ENCODE measurements at places on chromosomes 7 and 10.

DNA sequence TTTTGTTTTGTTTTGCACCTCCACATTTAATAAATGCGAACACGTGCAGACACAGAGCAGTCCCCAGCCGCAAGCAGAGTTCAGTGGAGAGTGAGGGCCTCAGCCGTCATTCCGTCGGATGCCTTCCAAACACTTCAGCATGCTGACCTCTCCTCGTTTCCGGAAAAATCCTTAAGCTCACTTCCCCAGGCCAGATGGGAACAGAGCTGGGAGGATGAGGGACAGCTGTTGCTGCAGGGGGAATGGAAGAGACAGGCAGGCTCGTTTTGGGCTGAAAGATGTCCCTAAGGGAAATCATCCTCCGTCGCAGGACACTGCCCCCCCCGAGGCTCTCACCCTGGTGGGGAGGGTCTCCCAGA, 17.2 kb upstream of the FGFR2 start:
- DNase-seq: no peak

DNA sequence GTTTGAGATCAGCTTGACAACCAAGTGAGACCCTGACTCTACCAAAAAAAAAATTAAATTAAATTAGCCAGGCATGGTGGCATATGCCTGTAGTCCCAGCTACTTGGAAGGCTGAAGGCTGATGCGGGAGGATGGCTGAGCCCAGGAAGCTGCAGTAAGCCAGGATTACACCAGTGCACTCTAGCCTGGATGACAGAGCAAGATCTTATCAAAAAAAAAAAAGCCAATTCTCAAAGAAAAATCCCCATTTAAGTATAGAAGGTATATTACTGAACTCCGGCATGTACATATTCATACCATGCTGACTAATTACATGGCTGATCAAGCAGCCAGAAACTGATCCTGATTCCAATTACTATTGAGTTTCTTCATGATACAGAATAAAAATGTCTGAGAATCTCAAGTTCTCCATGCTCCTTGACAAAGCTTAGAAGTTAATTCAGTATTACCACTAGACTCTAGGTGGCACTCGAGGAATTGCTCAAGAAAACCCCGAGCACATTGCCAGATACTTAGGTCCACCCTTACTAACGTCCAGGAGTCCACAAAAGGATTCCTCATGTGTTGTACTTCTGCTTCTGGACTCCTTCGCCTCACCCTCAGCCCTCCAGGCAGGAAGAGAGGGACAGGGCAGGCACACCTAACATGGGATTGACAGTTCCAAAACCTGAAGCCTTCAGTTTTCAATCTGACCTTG, 148.9 kb downstream of the PARD3 start:
- DNase-seq: peak; percentile 40

- DNase-seq: no peak
These were observed 260.1 kb downstream of the TRIL start for GRCh38 chr7:28697913-28698563.

GRCh38 chr7:38881015-38881414, 28.0 kb downstream of the VPS41 start:
- no peak for DNase-seq

DNA sequence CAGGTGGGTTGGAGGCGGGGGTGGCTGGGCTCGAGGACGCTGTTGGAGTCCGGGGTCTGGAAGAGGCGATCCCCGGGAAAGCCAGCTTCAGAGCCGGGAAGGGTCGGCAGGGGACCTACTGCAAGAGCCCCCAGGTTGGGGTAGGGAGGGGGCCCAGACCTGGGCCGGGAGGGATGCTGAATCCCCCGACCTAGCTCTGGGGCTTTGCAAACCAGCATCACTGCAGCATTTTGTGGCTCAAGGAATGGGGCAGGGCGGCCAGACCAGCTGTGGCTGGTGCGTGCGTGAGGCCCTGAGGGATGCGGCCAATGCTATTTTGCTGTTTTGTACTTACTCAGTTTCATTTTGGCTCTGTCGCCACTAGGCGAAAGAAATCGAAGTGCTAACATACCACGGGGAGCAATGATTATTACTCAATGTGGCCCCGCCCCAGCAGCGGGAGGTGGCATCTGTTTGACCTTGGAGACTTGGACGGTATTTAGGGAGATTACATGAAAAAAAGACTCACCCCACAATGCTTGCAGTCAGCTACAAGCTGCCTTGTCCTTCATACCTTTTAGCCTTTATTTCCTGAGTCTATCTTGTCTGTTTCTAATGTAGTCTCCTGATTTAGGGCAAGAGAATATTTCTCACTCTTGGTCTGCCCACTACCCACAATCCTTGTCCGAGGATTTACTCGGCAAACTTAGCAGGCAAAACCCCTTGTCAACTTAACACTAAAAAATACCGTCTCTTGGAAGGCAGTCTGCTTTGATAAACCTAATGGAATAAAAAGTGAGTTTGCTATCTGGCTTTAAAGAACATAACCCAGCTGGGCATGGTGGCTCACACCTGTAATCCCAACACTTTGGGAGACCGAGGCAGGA, 16.2 kb downstream of the HSPB1 start:
- DNase-seq: peak; percentile 74

DNA sequence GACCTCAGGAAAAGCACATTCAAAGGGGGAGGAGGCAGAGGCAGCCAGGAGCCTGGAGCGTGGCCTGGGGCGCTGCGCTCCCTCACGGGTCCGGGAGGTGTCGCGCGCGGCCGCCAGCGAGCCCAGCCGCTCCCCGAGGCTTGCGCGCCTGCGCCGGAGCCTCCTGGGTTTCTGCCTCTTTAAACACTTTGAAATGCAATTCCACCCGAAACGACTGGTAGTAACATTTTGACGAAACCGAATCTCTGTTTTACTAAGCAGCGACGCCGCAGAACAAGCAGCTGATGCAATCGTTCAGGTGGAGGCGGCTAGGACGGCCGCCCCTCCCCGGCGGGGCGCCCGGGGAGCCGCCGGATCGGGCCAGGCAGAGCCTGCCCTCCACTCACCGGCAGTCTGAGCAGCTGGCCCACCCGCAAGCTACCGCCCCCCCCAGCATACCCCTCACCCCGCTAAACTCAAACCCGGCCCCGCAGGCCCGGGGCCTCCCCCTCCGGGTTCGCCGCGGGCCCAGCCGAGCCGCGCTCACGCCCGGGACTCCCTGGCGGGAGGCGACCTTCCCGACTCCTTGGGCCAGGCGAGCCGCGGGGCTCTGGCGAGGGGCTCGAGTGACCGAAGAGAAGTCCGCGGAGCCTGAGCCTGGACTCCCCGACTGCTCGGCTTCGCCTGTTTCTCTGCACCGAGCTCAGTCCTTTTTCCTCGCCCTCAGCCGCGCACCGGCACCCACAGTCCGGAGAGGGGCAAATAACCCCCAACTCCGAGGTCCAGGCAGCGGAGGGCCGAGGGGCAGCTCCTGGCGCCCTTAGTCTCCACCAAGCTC, 3.2 kb downstream of the MKX start:
- DNase-seq: peak; percentile 62

DNA sequence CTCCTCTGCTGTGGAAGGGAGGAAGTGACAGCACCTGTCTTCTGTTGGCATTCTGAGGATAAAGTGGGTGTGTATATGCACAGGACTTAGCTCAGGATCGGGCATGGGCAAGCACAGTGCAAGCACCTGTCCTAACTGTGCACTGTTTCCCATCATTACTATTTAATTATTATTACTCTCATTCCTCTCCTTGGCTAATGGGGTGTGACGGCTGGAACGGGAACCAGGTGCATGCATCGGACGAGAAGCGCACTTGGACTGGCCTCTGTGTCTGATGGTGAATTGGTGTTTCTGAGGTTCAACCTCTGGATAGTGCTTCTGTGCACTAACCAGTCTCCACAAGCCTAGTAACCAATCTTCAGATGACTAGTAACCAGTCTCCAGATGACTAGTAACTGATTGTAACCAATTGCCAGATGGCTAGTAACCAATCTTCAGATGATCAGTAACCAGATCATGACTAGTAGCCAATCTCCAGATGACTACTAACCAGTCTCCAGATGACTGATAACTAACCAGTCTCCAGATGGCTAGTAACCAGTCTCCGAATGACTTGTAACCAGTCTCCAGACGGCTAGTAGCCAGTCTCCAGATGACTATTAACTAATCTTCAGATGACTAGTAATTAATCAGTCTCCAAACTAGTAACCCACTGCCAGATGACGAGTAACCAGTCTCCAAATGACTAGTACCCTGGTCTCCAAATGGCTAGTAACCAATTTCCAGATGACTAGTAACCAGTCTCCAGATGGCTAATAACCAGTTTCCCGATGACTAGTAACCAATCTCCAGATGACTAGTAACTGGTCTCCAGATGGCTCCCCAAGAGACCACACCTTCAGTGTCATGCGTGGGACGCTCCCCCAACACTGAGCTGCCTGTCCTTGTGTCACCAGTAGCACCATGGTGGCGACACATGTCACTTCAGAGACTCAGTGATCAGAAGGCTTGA, 85.8 kb downstream of the PAXIP1 start:
- DNase-seq: peak; percentile 25

DNA sequence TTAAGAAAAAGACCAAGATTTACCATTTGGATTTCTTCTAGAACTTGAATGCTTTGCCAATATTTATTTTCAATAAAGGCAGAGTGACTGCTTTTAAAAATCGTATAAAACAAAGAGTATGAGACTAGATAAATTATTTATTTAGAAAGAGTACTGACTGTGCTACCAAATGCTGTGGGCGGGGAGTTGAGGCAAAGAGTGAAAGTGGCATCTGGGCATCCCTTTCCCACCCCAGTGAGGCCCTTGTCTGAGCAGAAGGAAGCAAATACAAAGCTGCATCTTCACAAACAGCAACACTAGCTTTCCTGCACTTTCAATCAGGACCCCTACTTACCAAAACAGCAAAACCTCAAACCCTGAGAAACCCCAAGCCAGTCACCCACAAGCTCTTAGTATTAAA, 34.9 kb downstream of the ITGB1 start:
- no peak for DNase-seq

GRCh38 chr7:27277628-27278027, 35.0 kb downstream of the EVX1 start:
- DNase-seq: no peak

- peak; percentile 37 for DNase-seq
These were observed 10.1 kb downstream of the UNCX start for GRCh38 chr7:1242606-1243289.

- DNase-seq: no peak
These were observed 13.5 kb upstream of the ADAM22 start for GRCh38 chr7:87920578-87920977.

GRCh38 chr10:43128958-43129706, 9.1 kb upstream of the CSGALNACT2 start:
- DNase-seq: no peak

GRCh38 chr7:85498031-85498430, 311.2 kb upstream of the SEMA3D start:
- no peak for DNase-seq

GRCh38 chr10:118658762-118659161, 63.3 kb upstream of the PRLHR start:
- DNase-seq: no peak

GRCh38 chr10:33327751-33328150, 6.7 kb downstream of the NRP1 start:
- peak; percentile 11 for DNase-seq

GRCh38 chr10:110753462-110753861, 109.3 kb downstream of the RBM20 start:
- DNase-seq: no peak

DNA sequence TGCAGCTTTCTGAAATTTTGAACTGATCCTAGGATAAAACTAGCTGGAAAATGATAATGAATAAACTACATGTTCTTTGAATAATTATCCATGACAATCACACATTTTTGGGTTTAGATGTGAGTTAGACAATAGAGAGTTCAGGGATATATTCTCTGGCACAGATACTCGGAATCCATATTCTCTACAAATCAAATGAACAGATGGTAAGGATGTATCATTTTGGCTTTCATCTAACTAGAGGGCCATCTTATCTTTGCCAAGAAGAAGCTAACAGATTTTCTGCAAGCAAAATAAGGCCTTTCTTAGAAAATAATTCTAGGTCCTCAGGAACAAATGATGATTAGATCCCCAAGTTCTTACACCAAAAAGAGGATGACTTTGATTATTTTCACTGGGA, 355.9 kb upstream of the C7orf33 start:
- DNase-seq: no peak

DNA sequence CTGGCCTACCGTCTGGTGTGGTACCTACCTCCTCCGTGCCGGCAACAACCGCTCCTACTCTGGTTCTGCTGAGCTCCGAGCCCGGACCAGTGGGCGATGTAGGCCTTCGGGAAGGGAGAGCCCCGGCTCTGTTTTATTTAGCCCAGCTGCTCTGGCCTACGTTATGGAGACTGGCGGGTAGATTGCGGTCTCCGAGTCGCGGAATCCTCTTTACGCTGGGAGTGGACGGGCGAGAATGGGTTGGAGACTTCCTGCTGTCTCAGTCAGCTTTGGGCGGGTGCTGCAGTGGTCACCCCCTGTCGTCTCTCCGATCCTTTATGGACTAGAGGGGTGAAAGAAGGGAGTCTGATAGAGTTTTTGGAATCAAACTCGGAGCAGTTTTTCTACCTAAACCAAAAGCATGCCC, 406 bp downstream of the CBLL1 start:
- no peak for DNase-seq

GRCh38 chr7:100886936-100887515, 2.5 kb downstream of the UFSP1 start:
- no peak for DNase-seq

- no peak for DNase-seq
These were observed 6.1 kb upstream of the ABLIM1 start for GRCh38 chr10:114664127-114664526.

DNA sequence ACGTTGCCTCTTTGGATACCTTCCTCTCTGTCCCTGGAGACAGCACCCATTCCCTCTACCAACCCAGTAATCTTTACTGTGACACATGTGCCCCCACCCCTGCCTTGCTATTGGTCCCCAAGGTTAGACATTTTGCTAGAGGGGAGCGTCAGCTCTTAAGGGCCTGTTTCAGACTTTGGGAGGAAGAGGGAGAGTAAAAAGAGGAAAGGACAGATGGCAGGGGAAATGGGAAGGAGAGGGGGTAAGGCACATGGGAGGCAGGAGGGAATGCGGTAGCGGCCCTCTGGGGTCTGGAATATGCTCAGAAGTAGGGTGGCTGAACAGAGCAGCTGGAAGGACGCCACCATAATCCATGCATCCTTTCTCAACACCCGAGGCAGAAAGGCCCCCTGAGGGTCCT, 12.2 kb downstream of the BLNK start:
- no peak for DNase-seq

GRCh38 chr10:112951359-112952281, 1.6 kb downstream of the TCF7L2 start:
- DNase-seq: peak; percentile 39

DNA sequence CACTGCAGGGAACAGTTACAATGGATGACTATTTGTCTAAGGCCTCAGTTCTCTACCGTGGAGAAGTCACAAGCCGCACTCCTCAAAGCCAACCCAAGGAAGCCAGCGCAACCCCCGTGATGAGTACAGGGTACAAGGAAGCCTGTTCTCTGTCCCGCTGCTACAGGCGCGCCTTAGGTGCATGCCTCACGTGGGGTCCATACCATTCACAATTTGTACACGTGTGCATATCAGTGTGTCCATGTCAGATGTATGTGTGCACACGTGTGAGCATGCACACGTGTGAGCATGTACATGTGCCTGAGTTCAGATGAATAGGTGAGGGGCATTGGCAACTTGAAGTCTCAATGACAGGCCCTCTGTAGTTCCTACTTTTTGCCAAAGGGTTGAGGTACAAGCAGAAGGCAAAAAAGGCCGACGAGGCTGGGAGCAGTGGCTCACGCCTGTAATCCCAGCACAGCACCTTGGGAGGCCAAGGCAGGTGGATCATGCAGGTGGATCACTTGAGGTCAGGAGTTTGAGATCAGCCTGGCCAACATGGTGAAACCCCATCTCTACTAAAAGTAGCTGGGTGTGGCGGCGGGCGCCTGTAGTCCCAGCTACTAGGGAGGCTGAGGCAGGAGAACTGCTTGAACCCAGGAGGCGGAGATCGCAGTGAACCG, 62.8 kb downstream of the CTBP2 start:
- no peak for DNase-seq
